Tibial nerve (tissue), 4 donors: ENCODE measurements at places on chromosomes 11 and 22. TPM values are rescaled to one million over a fixed set of nuclear protein-coding genes. Genes with fewer than 3 reads are reported as not detected.

MUC6 gene
- total RNA-seq = 2.7 TPM

KIAA1671 gene
- 52.7 TPM for total RNA-seq

TMPRSS13 gene
- total RNA-seq = not detected

CEP57 gene
- 52.9 TPM for total RNA-seq

TPH1 gene
- total RNA-seq = 0.59 TPM

OR2AT4 gene
- 1.8 TPM for total RNA-seq

RAB3IL1 gene
- total RNA-seq = 79.2 TPM
